ENCODE measurements at places on chromosomes 2 and 18.

DNA sequence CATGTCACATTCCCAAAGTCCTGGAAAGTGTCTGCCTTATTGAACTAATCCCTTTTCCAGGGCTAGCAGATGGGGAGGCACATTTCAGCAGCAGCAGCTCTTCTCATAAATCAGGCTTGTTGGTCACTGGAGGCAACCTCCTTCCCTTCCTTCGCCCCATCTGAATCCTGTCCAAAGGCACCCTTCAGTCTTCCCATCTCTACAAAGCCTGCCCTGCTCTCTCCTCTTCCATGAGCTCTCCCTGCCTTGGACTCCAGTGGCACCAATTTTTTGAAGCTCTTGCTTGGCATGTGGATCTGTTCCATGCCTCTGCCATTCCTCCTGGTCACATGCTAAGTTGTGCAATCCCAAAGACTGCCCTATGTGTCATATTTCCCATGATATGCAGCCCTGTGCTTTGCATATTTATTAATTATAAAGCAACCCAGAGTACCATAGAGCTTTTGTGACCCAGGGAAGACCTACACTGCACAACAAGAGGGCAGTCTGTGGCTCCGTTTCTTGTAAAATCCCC is 70.3 kb downstream of the ANTXR1 start:
- no peak for DNase-seq

DNA sequence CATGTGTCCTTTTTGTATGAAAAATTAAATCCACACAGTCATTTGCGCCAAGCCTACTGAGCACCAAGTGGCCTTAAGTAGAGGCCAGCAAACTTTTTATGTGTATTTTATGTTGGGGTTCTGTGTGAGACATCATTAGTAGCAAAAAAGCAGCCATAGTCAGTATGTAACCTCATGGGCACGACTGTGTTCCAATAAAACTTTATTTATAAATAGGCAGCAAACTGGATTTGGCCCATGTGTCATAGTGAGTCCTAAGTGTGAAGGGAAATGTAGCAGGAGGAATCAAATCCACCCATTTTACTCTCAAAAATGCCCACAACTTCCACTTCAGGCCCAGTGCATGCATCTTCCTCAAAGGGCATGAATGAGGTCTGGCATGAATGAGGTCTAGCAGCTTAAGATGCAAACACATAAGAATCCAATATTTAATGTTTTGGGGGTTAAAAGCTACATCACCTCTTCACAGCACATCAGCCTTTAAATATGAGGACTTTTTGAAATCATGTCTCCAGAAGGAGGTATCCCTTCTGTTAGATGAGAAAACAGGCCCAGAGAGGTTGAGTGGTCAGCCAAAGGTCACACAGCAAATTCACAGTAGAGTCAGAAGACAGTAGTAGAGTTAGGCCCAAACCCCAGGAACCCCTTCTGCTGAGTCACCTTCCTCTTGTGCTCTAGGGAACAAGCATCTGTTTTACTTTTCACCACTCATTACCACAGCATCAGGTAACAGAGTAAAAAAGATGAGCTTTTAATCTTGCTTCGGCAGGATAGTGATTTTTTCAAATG is 45.6 kb downstream of the MREG start:
- DNase-seq: no peak

GRCh38 chr2:232540441-232541041 is 1.0 kb downstream of the CHRNG start:
- DNase-seq: no peak

- DNase-seq: no peak
Measured at GRCh38 chr18:41263956-41264355, 691.1 kb upstream of the PIK3C3 start.

GRCh38 chr2:47089083-47089464 is 66.0 kb downstream of the STPG4 start:
- DNase-seq: no peak

GRCh38 chr18:45316127-45316526 is 299.1 kb upstream of the SLC14A2 start:
- DNase-seq: no peak

GRCh38 chr2:20378891-20379519 is 28.4 kb upstream of the PUM2 start:
- DNase-seq: no peak

DNA sequence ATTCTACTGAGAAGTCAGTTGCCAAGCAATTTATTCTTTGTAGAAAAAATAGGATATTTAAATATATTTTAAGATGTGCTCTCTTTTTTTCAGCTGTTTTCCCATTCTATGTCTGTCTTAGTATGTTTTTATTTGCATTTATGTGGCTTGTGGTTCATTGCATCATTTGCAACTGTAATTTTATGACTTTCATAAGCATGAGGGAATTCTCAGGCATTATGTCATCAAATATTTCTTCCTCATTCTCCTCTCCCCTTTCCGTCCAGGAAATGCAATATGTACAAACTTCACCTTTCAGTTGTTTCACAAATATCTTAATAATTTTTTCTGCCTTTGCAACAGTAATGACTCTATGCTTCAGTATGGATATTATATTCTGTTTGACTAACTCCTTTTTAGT is 560.2 kb upstream of the LRATD1 start:
- DNase-seq: no peak

DNA sequence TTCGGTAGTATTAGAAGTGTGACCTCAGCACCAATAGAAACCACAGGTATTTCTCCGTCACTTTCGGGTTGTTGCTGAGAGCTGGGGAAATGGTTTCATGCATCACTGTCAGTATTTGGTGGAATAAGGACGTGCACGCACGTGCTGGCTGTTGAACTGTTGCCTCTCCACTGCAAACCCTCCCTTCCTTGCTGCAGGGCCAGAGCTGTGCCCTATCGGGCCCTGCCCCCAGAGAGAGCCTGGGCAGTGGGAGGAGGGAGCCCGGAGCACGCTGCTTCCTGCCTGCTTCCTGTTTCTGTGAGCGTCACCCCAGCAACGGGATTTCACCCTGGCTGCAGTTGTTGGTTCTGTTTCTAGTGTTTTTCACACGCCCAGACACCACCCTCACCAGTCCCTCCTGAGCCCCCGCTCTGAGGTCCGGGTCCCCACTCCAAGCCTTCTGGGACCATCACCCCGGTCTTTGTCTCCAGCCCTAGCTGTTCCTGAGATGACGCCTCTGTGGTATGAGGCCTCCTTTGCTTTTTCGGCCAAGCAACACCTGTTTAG is 47.4 kb downstream of the LRRFIP1 start:
- DNase-seq: no peak

DNA sequence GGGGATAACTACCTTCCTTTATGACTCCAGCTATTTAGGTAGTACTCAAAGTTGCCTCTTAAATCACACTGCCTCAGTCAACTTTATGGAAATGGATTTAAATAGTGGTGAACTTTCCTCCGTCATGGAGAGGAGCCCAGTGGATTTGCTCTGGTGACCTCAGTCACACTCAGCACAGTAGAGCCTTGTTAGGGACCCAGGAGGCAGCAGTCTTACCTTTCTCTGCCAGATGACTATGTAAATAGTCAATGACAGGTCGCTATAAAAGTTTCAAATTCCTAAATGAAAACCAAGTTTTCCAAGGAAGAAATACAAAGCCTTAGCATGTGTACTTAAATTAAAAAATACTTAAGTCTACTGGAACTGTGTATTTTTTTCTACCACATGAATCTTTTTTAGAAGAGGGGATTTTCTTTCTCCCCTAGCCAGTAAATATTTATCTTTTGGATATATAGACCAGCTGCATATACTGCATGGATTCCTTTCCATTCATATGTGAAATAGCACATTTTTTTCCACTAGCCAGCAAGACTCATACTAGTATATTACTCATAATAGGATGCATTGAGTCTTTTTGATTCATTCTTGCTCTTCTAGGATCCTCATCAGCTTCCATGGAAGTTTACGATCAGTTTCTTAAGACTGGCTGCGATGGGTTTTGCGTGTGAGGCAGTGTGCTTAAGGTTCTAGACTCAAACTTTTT is 147.1 kb downstream of the FMNL2 start:
- no peak for DNase-seq

GRCh38 chr2:74259733-74260132 is 61.3 kb downstream of the MTHFD2 start:
- no peak for DNase-seq

- no peak for DNase-seq
Measured at GRCh38 chr18:3284501-3284900, 22.6 kb downstream of the MYL12B start.

DNA sequence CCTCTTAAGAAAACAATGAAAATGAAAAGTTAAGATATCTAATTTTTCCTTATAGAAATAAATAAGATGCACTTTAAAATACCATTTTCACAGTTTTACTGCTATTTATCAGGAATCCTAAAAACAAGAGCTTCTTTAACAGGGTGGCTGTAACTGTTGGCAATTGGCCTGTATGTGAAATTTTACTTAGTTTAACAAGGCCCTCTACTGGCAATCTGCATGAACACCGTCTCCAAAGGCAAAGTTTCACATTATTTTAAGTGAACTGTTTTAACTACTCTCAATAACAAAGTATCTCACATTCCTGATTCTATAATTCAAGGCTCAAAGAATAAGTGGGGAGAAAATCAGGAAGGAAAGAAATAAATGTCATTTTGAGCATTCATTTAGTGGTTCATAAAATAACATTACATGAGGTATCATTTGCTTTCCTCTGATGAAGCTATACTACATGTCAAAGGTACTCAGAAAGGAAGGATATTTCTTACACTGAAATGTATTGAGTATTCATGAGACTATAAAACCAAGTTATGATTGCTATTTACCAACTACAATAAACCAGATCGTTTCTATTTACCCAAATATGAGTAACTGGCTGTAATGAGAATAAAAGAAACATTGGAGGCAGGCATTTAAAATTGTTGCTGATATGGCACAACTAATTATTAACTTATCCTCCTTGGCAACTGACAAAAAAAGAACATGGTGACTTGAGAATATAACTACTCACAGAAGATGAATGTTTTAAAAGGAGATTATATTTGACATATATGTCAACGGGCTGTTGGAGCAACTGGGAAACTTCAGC is 7.0 kb downstream of the NCKAP5 start:
- no peak for DNase-seq

DNA sequence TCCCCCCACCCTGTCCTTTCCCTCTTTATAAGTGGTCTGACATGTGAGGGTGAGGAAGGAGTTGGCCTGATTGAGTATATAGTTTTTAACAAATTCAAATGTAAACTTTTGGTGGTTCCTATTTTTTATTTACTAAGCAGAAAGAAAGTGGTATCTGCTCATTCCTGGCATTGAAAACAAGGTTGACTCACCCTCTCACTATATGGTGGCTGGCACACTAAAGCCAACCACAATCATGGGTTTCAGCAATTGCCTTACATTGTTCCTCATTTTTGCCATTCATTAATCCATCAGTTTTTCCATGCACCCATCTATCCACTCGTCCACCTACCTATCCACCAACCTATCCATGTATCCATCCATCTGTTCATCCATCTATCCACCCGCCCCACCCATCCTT is 75.4 kb upstream of the IGFBP5 start:
- no peak for DNase-seq

GRCh38 chr18:36296650-36297416 is 680 bp upstream of the FHOD3 start:
- DNase-seq: no peak

- no peak for DNase-seq
Measured at GRCh38 chr2:72554381-72554780, 271.5 kb downstream of the EXOC6B start.

DNA sequence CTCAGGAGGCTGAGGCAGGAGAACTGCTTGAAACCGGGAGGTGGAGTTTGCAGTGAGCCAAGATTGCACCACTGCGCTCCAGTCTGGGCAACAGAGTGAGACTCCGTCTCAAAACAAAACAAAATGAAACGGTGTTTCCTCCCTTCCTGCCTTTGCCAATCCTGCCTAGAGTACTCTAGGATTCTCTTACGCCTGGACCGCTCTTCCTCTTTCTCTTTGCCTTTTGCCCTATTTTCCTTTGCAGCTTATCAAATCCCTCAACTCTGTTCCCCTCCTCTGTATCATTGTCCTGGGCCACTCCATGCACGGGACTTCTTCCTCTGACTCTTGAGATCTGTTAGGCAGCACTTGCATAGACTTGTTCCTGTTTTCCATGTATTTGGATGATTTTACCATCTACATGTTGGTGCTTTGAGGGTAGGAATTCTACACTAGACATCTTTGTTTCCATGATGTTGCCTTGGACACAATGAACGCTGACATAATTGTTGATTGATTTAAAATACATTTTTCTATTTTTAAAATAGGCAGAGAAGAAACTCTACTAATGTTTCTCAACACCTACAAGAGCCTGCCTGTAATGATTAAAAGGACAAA is 24.8 kb upstream of the ACYP2 start:
- no peak for DNase-seq

DNA sequence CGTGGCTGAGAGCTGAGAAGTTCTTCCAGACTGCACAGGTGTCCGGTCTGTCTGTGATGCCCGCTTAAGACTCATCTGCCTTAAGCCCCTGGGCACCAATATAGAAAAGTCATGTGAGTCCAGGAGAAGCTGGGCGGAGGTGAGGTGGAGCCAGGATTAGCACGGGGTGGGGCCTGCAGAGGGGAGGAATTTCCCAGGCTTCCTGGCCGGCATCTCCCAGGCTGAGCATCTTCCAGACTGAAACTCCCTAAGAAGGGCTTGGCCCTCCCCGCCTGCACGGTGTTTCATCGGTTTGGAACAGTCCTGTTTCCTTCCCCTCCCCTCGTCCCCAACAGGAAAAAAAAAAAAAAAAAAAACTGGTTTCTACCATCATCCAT is 270.3 kb downstream of the ATAD2B start:
- no peak for DNase-seq

DNA sequence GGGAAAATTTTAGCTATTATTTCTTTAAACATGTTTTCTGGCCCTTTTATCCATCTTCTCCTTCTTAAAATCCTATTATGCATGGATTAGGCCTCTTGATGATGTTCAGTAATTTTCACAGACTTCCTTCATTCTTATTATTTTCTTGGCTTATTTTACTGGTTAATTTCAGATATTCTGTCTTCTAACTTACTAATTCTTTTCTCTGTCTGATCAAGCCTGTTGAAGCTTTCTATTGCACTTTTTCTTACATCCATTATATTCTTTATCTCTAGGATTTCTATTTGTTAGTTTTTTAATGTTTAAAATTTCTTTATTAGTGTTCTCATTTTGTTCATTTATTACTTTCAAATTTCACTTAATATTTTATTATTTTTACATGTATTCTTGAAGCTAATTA is 105.3 kb upstream of the GALNT13 start:
- DNase-seq: no peak

DNA sequence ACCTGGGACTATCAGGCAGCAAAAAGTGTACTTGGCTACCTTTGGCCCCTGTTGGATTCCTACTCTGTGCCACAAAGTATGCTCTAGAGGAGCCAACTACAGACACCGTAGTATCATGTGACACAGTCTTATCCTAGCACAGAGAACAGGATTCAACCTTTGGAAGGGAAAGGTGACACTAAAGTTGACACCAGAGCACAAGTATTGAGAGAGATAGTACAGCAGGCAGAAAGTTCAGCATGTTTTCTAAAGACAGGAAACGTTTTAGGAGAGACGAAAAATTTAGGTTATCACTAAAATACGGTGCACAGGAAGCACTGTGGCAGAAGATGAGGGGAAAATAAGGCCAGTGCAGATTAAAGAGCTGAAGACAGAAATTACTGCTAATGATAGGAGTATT is 18.6 kb downstream of the SMAD2 start:
- no peak for DNase-seq

GRCh38 chr2:130728007-130728454 is 839 bp upstream of the GPR148 start:
- DNase-seq: no peak
